ENCODE measurements at places on chromosomes 6 and 20. TPM values are rescaled to one million over a fixed set of nuclear protein-coding genes. Genes with fewer than 3 reads are reported as not detected.

GRCh38 chr6:5866547-5867051 lies 140.1 kb downstream of the NRN1 start:
- H3K27ac ChIP-seq, result no peak overlapping the region
- no peaks in the 10 kb centered on the region for H3K27me3 ChIP-seq
- peaks cover 9% of the 10 kb centered on the region for H3K4me1 ChIP-seq
- H3K4me3 ChIP-seq, result no peak overlapping the region

DNA sequence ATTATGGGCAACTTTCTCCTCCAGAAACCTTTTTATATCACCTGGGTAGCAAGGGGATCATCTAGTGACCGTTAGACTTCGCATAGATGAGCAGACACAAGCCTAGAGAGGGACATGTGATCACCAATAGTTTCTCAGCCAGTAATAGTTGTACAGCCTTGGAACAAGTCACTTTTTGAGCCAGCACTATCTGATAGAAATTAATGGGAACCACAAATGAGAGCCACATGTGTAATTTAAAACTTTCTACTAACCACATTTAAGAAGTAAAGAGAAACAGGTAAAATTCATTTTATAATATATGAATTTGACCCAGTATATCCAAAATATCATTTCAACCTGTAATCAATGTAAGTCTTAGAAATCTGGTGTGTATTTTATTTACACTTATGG lies 592 bp upstream of the CTNNBL1 start:
- H3K4me1 ChIP-seq, result peaks cover 14% of the 10 kb centered on the region
- peak overlapping the region; percentile 60 for H3K4me3 ChIP-seq
- no peaks in the 10 kb centered on the region for H3K27me3 ChIP-seq
- no peaks in the 10 kb centered on the region for H3K36me3 ChIP-seq
- DNase-seq, result no peak

GRCh38 chr20:25402583-25402982 lies 4.9 kb upstream of the GINS1 start:
- H3K27ac ChIP-seq, result no peak overlapping the region
- H3K4me3 ChIP-seq, result no peak overlapping the region
- no peaks in the 10 kb centered on the region for H3K27me3 ChIP-seq

PLA2G7 gene
- total RNA-seq, result not detected

CASS4 gene
- 0.21 TPM for total RNA-seq

All from GM12878 (cell line).